Cortex of kidney (tissue), 1 donor: ENCODE measurements at places on chromosomes 2 and 18.

DNA sequence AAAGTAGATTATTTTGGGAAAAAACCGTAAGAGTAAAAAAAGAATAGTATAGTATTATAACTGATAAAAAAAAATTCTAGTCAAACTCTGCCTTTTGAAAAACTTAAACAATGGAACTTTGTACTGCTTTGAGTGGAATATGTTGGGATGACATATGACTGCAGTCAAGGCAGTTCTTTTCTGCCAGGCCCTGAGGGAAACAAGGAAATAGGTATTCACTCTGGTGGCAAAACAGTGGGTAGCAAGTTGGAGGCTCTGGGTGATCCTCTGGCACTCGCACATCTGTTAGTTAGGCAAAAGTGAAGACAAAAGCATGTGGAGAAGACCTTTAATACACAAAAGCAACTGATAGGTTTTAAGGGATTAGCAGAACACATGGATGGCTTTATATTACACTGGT lies 102.2 kb downstream of the ARHGEF33 start:
- no peak for DNase-seq

GRCh38 chr18:27662949-27663348 lies 477.8 kb upstream of the CHST9 start:
- no peak for DNase-seq

DNA sequence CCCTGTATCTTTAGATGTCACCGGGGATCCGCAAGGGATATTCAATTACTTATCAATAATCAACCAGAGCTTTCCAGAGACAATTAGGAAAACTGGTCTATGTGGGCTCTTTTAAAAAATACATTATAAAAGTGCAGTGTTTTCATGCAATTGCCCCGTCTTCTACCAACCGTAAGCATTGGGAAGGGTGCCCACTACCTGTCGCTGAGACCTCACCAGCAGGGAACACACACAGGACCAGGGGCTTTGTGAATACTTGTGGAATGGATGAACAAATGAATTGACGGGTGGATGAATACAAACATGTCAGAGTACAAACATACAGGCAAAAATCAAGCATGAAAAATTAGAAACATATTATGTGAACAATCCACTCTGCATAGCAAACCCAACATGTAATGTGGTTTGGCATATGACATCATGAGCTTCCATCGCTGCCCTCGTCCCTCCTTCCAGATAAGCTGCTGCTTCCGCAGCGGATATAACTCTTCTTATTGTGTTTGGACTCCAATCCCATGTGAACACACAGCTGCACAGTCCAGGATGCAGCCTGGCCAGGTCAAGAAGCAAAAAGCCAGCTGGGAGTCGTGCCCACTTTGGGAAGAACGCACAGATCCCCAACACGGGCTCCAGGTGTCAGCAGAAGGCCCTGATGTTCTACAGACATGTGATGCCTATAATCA lies 5.3 kb downstream of the FHL2 start:
- no peak for DNase-seq

DNA sequence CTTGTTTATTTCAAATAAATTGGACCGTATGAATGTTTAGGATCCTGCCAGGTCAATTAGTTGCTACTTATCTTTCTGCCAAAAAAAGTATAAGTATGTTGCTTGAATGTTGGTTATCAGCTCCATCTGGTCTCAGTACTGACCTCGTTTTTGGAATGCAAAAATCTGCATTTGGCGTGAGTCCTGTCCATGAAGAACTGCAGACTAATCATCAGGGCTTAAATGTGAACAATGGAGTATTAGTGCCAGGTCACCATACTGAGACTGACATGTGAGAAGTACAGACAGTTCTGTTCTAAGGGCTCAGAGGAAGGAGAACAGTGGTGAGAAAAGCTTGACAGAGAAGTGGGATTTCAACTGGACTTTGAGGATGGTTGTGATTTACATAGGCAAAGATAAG lies 393.1 kb upstream of the SLC14A2 start:
- no peak for DNase-seq

GRCh38 chr2:72813841-72814240 lies 12.0 kb downstream of the EXOC6B start:
- no peak for DNase-seq

DNA sequence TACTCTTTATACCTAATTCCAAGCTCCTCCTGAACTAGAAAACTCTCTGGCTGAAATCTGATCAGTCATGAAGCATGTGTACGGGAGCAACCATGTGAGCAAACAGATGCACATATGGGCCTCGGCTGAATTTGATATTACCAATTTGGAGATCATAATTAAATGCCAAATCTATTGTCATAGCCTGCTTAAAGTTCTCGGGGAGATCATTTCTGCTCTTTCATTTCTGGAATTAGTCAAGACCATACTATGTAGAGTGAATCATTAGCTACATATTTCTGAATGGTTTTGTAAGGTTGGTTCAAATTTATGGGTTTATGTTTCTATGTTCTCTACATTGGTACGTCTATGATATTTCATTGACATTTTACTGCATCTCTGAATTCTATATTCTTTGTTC lies 205.5 kb downstream of the UBE2E3 start:
- no peak for DNase-seq

GRCh38 chr18:76963936-76964335 lies 141.6 kb downstream of the ZNF236 start:
- DNase-seq: no peak

DNA sequence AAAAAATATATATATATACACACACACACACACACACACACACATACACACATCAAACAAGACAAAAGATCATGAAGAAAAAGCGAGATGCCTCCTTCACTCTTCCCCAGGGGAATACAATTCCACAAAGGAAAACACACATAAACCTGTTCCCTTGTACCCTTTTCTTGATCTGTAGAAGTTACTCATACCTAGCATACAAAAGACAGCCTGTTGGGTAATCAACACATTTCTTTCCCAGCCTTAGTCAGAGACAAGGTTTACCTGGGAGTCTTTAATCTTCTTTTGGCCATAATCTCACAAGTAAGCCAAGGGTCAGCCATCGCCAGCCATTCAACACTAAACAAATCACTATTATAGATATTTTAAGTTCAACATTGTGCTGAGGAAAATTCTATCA lies 407.0 kb downstream of the SUCLG1 start:
- no peak for DNase-seq

DNA sequence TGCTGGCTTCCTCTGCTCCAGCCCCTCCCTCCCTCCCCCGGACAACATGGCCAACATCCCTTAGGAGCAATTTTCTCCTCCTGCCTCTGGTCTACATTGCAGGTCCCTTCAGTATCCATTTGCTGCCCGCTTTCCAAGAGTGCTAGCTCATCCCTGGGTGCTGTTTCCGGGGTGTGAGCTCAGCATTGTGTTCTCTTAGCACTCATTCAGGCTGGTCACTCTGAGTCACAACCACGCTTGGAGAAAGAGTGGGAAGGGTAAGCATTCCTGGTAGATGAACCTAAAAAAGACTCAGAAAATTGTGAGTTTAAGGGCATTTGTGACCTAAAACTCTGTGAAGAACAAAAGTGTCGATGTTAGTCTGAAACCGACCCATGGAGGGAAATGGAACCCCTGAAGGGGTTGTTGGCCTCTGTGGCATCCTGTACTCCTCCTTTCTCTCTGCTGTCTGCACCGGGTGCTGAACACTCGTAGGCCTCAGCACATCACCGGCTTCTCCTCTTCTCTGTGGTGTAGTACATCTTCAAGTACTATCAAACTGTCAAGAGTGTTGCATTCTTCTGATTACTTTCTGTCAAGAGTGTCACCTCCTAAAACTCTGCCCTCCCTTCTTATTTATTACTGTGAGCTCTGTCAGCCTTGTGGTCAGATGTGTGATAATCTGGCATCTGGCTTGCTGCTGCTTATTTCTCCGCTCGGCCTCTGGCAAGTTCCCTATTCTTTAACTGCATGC lies 73.0 kb downstream of the CTNNA2 start:
- DNase-seq: no peak

DNA sequence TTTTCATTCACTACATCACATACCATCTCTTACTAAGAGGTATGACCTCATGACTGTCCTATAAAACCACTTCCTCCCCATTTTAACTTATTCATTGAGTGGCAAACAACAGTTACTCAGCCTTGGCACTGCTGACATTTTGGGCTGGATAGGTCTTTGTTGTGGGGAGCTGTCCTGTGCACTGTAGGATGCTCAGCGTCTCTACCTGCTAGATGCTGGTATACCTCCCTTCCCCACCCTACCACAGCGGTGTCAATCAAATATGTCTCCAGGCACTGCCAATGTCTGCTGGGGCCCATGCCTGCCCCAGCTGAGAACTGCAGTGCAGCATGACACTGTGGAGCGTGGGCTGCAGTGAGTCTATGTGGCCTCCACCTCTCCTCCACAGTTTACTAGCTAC lies 76.3 kb upstream of the MGAT4A start:
- no peak for DNase-seq

GRCh38 chr18:7619676-7620075 lies 52.6 kb downstream of the PTPRM start:
- DNase-seq: no peak

DNA sequence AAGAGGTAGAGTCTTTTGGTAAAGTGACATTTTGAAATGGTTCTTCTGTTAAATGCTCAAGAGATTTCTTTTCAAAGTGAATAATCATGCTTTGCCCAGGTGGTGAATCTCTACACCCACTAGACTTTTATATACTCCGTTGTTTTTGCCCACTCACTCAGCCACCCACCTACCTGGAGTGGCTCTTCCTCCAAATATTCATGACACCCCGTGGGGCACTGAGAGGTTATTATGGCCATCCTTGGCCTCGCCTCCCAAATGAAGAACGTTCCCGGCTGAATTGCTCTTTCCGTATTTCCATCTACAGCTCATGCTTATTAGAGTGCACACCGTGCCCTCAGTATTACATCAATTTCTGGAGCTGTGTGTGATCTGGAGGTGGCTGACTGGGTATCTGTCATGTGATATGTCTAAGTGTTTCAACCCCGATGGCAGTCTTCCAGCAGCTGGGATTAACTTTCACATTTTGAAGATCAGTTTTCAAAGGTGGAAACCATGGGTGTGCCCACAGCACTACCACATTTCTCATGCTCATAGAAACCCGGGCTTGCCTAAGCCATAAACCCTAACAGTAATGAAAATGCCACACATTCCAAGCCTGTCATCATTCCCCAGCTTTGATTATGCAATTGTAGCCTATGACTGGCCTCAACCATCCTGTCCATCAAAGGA lies 406.6 kb upstream of the MMADHC start:
- no peak for DNase-seq

- no peak for DNase-seq
Observed at GRCh38 chr2:14524041-14524802, 108.3 kb upstream of the LRATD1 start.

DNA sequence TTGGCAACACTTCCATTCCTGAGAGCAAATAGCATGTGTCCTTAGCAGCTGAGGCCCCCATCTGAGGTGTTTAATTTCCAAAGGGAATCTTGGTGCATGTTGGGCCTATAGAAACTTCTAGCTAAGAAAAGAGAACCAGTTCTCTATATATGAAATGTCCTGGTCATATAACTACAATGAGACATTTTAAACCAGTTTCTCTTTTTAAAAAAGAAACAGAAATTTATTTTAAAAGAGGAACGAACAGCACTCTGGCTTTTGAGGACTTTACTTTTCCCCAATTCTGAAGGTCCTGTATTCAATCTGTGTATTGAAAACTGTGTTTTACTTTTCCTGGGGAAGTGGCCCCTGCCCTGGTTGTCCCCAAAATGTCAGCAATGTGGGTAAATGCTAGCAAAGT lies 309.5 kb upstream of the STON1 start:
- DNase-seq: no peak

DNA sequence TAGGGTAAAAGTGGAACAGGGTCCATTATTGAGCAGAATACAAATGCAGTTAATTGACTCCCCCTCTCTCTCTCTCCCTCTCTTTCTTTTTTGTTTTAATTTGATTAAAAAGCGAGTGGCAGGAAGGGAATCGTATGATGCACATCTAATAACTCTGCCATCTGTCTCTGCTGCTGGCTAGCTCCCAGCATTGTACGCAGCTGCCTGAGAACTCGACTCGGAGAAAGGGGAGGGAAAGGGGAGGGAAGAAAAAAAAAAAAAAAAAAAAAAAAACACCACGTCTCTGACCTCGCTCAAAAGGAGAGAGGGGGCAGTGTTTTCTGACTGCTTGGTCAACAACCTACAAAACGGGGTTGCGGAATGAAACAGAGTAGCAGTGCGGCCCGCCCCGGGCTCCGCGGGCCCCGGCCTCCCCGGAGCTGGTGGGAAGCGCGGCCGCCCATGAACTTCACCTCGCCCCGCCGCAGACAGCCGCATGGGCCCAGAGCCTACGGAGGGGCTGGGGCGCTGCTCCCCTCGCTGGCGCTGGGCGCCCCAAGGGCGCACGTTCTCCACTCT lies 265.7 kb downstream of the TCF4 start:
- DNase-seq: no peak

GRCh38 chr2:195859513-195859912 lies 202.5 kb downstream of the SLC39A10 start:
- no peak for DNase-seq

- DNase-seq: no peak
Observed at GRCh38 chr18:52190195-52190594, 149.8 kb upstream of the DCC start.

DNA sequence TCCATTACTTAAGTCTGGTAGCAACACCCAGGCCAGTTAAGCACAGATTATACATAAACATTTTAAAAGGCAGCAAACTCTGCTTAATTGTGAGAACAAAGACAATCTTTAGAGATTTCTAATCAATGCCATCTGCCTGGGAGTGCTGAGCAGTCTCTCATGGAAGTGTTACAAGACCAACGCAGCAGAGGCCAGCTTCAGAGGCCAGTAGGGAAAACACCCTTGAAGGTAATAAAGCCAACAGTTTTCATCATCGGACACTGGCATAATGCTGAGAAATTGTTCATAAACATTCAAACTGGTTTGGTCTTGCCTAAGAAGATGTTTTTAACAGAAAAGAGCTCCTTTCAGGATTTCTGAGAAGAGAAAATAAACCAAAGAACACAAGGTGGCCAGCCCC lies 35.0 kb downstream of the EPB41L3 start:
- DNase-seq: no peak

DNA sequence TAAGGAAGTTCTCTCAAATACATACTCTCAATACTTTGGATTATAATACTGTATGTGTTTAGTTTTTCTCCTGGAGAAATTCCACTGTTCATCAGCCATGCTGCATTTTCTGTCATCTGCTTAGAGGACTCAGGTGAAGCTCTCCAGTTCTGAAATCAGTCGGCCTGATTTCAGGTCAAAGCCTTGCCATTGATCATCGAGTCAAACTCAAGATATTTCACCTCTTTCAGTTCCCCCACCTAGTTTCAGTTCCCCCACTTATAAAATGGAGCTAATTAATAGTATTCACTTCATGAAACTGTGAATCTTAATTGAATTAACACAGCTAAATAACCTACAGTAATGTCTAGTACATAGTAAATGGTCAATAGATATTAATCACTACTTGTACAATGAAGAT lies 75.3 kb upstream of the L3MBTL4 start:
- DNase-seq: no peak

DNA sequence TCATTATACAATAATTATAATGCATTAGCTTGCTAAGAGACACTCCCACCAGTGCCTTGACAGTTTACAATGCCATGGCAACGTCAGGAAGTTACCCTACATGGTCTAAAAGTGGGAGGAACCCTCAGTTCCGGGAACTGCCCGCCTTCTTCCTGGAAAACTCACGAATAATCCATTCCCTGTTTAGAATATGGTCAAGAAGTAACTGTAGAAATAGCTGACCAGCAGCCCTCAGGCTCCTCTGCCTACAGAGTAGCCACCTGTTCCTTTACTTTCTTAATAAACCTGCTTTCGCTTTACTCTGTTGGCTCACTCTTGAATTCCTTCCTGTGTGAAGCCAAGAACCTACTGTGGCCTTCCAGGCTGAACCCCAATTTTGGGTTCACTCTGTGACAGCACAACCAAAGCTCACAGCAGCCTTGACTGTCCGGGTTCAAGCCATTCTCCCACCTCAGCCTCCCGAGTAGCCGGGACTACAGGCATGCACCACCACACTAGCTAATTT lies 20.0 kb upstream of the PTPN2 start:
- DNase-seq: no peak
